ENCODE measurements at places on chromosomes 2 and 18.

DNA sequence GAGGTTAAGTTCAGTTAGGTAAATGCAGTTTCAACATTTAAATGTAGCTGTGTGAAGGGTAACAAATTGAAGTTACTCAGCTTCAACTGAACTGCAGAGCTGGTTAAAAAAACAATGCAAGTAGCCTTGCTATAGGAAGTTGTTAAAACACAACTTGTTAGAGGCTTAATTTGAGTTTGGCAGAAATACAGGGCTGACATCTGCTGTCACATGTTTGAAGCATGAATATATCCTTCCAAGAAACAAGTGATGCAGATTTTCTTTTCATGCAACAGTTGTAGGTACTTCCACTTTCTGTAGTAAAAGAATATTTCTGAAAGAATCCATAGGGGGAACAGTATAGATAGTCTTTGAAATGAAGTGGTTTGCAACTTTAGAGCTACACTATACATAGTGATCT is 208.7 kb upstream of the RASGRP3 start:
- DNase-seq, result no peak

DNA sequence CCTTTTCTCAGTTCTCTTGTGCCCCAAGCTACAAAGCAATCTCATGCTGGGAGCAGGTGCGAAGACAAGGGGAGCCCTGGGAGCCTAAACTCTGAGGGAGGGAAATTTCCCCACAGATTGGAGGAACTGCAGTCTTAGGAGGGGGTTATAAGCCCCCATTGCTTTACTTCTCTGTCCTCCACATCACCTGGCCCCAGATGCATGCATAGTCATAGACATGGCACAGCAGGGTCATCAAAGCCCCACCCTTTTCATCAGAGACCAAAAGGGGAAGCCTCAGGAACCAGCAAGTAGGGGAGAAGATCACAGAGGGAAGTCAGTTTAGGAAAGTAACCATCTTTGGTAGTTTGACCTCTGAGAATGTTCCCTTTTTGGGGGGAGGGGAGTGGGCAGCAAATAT is 33.7 kb downstream of the LANCL1 start:
- DNase-seq, result no peak

DNA sequence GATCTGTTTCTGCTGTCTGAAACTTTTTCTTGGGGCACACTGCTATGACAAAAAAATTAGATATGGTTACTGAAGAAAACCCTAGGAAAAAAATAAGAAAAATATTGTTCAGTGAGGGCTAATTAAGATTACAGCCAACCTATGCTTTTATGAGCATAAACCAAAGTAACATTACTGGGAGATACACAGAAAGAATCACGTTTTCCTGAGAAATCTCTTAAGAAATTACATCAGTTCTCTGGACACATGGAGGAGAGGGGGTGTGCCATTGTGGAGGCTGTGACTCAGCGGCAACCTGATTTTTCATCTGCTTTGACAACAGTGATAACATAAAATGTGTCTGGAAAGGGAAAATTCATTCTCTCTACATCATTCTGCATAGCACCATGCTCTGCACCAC is 13.4 kb upstream of the NMI start:
- DNase-seq, result no peak

GRCh38 chr18:79395761-79396404 is at the start of gene NFATC1:
Gene NFATC1 (plus strand): TSS chr18:79395930. CDS start chr18:79396225, 295 bp downstream.
- no peak for DNase-seq

GRCh38 chr2:158735822-158736580 is 59.1 kb upstream of the DAPL1 start:
- no peak for DNase-seq

- DNase-seq, result no peak
Measured at GRCh38 chr2:60318544-60318943, 234.9 kb downstream of the BCL11A start.

DNA sequence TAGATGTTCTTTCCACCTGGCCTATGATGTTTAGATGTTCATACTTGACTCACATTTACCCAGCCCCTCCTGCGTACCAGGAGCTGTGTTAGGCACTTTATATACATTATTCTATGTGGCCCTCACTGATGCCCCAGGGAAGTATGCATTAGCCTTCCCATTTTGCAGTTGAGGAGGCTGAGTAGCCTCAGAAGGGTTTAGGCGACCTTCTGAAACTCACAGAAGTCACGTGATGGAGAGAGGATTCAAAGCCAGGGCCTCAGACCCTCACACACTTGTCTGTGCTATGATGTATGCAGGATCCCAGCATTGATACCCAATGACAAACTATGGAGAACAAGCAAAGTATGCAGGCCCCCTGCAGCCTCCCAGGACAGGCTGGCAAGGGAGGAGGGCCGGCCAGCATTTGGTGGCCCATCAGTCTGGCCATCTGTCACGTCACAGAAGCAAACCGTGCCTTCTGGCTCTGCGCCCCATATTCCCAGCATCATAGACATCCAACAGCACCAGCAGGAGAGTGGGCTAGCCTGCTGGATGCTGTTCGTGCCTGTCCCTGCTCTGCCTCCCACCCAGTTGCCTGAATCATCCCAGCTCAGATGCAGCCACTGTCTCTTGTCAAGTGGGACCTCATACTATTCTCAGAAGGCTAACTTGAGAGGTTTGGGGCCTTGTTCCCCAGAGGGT is 33.6 kb downstream of the EHD3 start:
- no peak for DNase-seq

- no peak for DNase-seq
Measured at GRCh38 chr2:240985881-240986786, 12.3 kb upstream of the SNED1 start.

GRCh38 chr2:235162082-235162836 is 210.4 kb downstream of the SH3BP4 start:
- DNase-seq, result no peak

GRCh38 chr2:45494978-45495293 is 116.1 kb downstream of the SRBD1 start:
- no peak for DNase-seq
